ENCODE measurements at places on chromosomes 7 and 10.

GRCh38 chr7:33964417-33965182, 59.3 kb downstream of the BMPER start:
- DNase-seq = no peak

DNA sequence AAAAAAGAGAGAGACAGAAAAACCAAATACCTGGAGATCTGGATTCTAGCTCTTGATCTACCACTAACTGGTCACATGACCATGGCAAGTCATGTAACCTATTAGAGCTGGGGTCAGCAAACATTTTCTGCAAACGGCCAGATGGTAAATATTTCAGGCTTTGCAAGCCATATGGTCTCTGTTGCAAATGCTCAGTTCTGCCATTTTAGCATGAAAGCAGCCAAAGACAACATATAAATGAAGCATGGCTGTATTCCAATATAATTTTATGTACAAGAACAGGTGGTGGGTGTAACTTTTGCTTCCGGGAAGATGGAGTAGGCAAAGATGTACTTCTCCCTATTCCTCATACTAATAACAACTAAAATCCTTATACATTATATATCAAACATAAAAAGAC, 6.7 kb downstream of the FRA10AC1 start:
- DNase-seq = no peak

GRCh38 chr7:141232286-141233051, 158.6 kb downstream of the TMEM178B start:
- no peak for DNase-seq

DNA sequence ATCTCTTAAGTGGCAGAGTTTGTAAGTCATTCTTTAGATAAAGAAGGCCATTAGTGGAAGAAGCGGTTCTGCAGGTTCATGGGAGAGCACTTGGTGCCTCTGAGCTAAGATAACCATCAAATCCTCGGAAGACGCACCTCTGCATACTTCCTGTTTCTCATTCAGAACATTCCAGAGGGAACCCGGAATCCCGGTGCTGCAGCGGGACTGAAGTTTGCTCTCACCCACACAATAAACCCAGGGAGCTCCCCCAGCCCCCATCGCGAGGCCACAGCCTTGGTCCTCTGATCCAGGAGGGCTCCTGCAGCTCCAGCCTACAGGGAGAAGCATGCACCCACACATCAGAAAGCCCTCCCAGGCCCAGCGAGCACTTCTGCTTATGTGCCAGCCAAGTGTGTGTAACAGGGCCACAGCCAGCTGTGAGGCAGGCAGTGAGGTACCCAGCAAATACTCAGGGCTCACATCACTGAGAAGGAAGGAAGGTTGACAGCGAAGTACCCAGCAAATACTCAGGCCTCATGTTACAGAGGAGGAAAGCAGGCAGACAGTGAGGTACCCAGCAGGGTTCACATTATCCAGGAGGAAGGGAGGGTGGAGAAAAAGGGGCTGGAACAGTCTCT, 142.4 kb downstream of the DIP2C start:
- no peak for DNase-seq

GRCh38 chr7:29196191-29196590, 1.6 kb downstream of the CHN2 start:
- no peak for DNase-seq

DNA sequence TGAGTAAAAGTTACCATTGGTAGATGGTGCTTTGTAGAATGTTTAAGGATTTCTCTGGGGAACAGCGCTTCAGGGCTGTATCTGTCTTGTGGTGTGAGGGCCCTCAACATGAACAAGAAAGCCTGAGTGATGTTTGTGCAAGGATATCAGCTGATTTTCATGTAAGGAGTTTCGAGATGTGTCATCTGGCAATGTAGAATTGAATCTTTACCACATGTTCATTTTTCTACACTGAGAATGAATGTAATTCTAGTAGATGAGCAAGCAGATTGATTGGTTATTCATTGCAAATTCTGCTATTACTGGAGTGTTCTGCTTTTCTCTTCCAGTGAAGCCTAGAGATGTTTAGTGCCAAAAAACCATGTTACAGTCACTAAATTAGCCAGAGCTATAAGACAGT, 87.7 kb downstream of the ST7 start:
- DNase-seq = no peak

- DNase-seq = no peak
These were observed 9.4 kb downstream of the SH2B2 start for GRCh38 chr7:102296179-102296438.

- DNase-seq = no peak
These were observed 130.7 kb upstream of the FAM13C start for GRCh38 chr10:59493017-59493416.

- DNase-seq = no peak
These were observed 10.1 kb upstream of the TMEM196 start for GRCh38 chr7:19783541-19783940.

- DNase-seq = no peak
These were observed 194.1 kb downstream of the EMX2 start for GRCh38 chr10:117736655-117737054.

DNA sequence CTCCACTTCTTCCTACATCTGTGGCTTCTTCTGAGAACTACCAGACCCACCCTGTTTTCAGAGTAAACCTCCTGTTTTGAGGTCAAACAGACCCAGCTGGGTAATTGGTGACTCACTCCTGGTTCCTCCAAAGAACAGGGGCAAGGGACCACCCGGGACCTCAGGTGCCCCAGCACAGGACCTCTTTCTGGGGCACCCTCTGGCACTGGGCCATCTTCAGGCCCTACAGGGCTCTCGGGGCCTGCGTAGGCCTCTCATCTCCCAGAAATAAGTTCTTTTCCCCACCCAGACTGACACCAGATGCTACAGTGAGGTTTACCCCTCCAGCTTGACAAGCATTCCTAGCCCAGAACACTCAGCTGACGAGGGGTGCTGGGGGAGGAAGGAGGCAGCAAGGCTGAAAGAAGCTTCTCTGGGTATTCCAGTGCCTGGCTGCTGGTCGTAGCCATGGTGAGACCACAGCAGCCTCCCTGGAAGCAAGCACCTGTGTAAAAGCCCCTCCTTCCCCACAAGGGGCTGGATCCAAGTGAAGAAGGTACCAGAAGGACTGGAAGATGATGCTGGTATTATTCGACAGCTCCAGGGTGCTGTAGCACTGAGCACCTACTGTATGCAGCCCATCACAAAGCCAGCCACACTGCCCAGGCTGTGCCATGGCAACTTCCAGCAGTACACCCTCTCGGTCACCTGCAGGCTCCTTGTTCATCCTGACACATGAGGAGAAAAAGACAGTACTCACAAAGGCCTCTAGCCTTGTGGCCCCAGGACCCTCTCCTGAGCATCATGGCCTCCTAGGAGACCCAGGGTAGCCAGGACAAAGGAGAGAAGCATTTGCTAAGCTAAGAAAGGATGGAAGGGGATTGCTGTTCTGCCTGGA, 47.4 kb downstream of the ALOX5 start:
- no peak for DNase-seq

DNA sequence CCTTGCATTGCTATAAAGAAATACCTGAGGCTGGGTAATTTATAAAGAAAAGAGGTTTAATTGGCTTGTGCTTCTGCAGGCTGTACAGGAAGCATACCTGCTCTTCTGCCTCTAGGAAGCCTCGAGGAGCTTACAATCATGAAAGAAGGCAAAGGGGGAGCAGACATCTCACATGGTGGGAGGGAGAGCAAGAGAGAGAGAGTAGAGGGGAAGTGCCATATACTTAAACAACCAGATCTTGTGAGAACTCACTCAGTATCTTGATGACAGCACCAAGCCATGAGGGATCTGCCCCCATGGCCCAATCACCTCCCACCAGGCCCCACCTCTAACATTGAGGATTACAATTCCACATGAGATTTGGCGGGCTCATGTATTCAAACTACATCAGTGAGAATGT, 79.1 kb upstream of the HECW1 start:
- DNase-seq = no peak

DNA sequence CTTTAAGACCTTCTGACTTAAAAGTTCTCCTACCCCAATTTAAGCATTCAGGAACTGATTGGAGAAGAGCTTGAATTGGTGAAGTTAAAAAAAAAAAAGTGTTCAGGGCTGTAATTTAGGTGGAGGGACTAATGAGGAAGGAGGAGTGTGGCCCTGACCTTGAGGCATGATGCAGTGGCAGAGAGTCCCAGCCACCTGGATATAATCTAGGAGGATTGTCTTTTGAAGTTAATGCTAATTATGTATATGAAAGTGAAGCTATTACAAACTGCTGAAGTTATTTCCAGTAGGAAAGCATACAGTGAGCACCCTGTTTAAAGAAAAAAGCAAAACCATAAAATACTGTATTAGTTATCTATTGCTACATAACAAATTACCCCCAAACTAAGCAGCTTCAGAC, 31.5 kb downstream of the ADD3 start:
- DNase-seq = no peak

- no peak for DNase-seq
These were observed 140.0 kb downstream of the CHCHD3 start for GRCh38 chr7:132941905-132942304.

GRCh38 chr7:45704683-45705016, 130.5 kb downstream of the ADCY1 start:
- no peak for DNase-seq

DNA sequence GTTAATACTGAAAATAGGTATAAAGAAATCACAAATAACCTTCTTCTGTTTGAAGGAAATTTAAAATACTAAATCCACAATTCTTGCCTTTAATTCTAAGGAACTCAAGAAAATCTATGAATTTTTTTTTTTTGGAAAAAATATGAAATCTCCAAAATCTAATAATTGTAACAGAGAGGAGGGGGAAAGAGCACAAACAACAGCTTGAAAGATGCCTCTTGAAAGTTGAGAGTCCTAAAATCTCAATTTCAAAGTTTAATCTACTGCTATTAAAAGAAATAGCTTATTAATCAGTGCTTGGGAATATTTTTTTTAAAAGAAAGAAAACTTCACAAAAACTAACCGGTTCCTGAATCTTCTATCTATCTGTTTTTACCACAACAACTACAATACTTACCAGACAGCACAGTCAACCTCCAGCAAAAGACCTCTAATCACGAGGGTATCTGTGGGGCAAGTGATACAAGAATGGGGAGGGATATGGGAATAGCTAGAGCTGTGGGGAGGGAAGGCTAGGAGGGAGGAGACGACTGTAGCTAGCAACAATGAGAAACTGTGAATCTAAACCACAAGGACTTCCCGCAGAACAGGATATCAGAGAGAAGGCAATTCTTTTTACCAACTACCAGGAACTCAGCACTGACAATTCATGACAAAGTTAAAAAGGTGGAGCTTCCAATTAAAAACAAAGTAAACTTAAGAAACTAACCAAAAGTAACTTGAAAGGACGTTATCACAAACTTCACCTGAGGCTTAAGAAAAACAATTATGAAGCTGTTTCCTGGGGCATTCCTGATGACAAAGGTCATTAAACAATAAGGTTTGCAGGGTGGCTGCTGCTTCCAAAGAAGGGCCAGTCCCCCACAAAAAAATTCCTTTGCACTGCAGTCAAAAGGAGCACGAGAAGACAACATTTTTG, at the start of gene USP54:
USP54 (minus strand) TSS at position 462 of the 919 bp plus-strand sequence. CDS start 15,684 bp downstream, outside the sequence.
- DNase-seq = no peak

GRCh38 chr10:28709001-28709710, 31.8 kb downstream of the BAMBI start:
- DNase-seq = no peak

DNA sequence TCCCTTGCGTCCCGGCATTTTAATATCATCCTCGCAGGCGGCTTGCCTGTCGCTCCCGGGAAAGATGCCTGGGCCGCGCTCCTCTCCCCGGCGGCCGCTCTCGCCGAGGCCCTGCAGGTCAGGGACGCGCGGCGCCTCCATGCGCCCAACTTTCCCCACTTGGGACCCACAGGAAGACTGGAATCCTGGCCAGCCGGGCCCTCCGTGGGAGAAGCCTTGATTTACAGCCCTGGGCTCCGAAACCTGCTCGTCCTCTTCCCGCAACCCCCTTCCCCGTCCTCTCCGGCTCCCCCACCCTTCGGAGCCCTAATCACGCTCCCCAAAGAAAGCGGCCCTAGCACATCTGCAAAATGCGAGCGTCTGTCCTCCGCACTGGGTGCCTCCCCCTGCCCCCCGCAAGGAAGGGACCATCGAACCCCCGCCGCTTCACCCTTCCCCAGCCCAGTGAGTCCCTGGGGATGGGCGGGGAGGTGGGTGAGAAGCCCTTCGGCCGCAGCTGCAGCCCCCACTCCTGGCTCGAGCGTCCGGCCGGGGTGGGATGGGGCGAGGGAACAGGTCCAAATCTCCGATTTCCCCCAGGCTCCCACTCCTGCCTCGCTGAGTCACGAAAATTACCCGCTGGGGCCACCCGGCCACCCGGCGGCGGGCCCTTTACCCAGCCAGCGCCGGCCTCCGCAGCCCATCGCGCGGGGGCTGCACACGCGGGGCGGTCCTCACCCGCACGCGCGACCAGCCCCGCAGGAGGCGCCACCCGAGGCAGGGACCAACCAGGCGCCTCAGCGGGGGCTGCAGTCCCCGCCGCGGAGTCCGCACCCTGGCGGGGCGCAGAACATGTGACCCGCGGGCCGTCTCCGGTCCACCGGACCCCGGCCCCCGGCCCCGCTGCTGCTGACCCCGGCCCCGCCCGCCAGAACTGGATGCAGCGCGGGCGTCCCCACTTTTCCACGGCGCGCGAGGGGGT, 695 bp downstream of the HSPA12A start:
- no peak for DNase-seq

DNA sequence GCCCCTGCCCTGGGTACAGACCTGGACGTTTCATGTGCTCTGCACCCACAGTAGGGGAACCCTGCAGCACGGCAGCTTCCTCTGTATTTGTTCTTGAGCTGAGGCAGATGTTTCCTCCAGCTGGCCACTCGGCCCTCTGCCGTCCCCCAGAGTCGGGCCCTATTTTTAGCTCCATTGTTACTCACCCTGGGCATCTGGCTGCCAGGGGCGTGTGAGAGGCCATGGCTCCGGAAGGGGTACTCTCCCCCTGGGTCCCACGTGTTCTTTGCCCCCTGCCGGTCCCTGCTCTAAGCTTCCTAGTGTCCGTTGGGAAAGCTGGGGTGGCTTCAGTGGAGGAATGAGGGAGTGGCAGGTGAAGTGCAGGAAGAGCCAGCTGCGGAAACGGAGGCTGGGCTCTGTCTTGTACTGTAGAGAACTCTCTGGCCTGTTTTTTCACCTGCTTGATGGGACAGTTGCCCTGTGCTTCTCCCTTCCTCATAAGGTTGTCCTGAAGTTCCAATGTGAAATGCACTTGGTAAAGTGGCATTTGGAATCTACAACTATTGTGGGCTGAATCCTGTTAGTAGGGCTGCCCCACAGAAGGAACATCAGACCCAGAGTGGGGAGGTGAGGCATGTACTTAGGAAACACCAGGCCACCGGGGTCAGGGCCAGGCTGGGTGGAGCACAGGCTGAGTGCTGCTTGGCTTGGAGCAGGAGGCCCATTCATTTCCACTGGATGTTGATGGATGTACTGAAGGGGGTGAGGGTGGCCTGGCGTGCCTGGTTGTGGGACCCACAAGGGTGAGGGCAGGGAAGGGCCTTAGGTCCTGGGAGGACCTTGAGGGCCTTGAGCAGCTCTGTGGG, 30.6 kb downstream of the PALD1 start:
- DNase-seq = no peak

Measured in activated T-helper 1 cell treated with anti-CD3 and anti-CD28 coated beads, Interleukin-2, amount 50 U/mL, for 16 hours (primary cell).